ENCODE measurements at places on chromosomes 7 and 10.
A peak's percentile ranks its signal among the peaks of the same experiment; 100 is the strongest.

DNA sequence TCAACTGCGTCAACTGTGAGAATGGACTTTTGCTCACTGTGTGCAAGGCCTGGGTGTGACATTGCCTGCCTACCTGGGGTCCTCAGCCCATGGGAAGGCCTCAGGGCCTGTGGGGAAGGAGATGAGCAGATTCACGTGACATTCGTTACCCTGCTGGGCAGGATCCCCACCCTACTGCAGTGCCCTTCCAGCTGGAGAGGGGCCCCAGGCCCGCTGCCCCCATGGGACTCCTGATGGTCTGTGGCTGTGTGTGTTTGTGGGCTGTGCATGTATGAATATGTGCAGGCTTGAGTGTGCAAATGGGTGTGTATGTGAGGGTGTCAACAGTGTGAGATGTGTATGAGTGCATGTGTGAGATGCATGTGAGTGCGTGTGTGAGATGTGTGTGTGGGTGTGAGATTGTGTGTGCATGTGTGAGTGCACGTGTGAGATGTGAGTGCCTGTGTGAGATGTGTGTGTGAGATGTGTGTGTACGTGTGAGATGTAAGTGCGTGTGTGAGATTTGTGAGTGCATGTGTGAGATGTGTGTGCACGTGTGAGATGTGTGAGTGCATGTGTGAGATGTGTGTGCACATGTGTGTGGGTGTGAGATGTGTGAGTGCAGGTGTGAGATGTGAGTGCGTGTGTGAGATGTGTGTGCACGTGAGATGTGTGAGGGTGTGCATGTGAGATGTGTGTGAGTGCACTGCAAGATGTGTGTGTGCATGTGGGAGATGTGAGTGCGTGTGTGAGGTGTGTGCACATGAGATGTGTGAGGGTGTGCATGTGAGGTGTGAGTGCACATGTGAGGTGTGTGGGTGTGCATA, 29.7 kb downstream of the PPIF start:
- no peak for DNase-seq

DNA sequence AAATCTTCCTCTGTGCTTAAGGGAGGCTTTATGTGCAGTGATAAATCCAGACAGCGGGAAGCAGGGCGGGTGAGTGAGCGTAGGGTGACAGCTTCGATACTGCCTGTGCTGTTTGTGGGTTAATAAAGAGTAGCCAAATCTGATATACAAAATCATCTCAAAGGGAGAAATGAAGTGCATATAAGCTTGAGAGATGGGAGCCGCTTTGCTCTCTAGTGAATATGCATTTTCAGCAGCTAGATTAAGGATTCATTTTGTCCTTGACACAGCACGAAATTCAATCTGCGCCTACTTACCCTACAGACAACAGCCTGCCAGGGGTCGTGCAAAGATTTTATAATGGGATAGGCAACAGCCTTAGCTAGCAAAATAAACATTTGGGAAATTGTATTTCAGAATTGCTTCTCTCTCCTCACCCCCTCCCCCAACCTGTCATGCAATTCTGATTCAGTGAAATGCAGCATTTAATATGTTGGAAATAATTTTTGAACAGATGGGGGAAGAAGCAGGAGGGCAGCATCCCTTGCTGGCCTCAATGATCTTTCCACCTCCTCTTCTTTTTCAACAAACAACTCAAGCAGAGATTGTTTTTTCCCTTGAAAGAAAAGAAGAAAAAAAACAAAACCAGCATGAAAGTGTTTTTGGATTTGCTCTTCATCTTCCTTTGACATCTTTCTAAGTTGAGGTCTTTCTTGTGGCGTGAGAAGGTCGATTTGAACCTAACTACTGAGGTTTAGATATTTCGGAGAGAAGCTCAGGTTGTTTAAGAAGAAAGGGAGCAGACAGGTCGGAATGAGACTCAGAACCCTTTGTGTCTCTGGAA, 117.9 kb downstream of the AOAH start:
- no peak for DNase-seq

DNA sequence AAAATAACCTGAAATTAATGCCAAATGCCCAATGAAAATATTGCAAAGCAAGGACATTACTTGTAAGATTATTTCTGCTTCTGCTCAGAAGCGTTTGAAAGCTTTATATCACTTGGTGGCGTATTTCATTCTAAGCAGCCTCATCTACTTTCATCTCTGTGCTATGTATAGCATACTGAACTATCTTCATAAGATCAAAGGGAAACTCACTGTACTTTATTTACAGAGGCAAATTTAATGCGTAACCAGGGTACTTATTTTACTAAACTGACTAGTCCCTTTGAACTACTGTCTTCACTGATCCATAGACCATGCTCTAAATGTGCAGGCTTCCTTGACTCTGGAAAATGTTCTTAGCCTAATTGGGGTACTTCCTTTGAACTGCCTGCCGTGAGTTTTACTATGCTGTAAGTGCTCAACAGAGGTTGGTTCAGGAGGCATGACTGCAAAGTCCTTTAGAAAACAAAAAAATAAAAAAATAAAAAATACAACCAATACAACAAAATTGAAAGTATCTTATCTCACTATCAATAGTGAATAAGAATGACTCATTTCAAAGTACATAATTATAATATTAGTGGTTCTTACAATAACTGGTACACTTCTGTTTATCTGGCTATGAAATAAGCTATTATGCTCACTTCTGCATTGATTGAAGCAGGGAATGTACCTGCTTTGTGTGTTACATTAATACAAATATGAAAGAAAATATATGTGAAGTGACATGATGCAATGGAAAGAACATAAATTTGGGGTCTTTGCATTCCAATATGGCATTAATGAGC, 41.0 kb upstream of the TSPAN12 start:
- DNase-seq = no peak

DNA sequence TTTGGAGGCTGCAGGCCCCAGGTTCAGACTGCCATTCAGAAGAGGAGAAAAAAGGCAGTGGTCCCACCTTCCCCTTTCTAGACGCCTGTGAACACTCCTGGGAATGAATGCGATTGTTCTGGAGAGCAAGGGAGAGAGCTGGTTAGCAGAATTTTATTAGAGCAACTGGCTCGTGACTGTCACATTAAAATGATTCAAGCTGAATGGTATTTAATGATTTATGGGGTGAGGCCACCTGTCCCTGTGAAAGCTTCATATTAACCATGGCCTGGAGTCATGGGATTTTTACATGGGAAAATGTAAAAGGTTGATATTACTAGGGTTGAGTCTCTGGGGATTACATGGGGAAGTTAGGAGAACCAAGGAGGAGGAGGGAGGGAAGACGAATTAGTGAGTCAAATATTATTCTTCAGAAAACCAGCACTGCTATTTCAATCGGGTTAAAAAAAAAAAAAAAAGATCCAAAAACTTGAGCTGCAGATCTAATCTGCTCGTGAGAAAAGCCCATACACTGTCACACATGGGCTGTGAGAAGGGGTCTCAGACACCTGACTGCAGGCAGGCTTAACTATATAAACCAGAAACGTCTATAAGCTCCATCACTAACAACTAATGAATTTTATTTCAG, 8.3 kb downstream of the CXCL12 start:
- DNase-seq = no peak

- DNase-seq = peak; percentile 89
These were observed 2.7 kb upstream of the MUC17 start for GRCh38 chr7:101017064-101017777.

- DNase-seq = no peak
These were observed 35.9 kb upstream of the ASAH2 start for GRCh38 chr10:50286996-50287803.

GRCh38 chr10:129675027-129675769, 208.2 kb downstream of the MGMT start:
- DNase-seq = no peak

DNA sequence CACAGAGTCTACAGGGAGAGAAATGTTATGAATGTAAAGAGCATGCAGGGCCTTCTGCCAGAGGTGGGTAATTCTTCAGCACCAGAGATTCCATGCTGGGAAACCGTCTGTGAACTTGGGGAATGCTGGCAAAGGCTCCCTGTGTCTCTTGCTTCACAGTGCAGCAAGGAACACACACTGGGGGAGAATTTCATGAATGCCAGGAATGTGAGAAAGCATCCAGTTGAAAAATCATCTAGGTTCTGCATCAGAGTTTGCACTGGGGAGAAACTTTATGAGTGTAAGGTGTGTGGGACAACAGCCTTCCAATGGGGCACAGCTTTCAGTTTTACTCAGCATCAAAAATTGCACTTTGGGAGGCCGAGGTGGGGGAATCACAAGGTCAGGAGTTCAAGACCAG, 224.3 kb upstream of the IGFBP3 start:
- peak; percentile 99 for DNase-seq

DNA sequence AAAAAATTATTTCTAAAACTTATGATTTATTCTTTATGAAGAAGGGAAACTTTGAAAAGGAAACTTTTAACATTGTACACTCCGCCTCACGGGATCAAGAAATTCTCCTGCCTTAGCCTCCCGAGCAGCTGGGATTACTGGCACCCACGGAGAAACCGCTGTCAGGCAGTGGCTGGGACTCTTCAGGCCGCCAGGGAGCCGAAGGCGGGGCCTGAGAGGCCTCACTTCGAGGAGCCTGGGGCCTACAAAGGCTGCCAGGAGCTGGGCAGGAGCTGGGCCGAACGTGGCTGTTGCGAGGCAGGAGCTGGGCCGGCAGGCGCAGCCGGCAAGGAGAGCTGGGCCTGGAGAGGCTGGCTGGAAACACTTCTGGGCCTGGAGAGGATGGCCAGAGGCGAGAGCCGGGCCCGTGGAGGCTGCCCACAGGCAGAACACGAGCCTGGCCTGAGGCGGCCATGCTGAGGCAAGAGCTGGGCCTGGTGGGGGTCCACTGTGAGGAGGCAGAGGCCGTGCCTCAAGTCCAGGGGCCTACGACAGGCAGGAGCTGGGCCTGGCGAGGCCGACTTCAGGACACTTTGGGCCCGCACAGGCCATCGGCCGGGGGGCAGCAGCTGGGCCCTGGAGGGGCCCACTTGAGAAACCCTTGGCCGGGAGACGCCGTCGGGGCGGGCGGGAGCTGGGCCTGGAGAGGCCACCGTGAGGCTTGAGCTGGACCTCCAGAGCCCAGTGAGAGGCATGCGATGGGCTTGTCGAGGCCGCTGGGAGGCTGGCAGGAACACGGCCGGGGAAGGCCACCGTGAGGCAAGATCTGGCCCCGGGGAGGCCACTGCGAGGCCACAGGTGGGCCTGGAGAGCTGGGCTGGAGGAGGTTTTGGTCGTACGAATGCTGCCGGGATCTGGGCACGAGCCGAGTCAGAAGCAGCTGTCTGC, 23.7 kb downstream of the MDH2 start:
- no peak for DNase-seq

GRCh38 chr7:129741743-129742213, 130.3 kb downstream of the NRF1 start:
- DNase-seq = no peak

- no peak for DNase-seq
These were observed 92.3 kb downstream of the FAM171A1 start for GRCh38 chr10:15278786-15279185.

GRCh38 chr10:92517034-92517655, 56.7 kb downstream of the IDE start:
- DNase-seq = peak; percentile 83

GRCh38 chr7:138608275-138608674, 92.9 kb downstream of the SVOPL start:
- peak; percentile 39 for DNase-seq

GRCh38 chr10:87915989-87916388, 52.6 kb downstream of the PTEN start:
- peak; percentile 45 for DNase-seq

DNA sequence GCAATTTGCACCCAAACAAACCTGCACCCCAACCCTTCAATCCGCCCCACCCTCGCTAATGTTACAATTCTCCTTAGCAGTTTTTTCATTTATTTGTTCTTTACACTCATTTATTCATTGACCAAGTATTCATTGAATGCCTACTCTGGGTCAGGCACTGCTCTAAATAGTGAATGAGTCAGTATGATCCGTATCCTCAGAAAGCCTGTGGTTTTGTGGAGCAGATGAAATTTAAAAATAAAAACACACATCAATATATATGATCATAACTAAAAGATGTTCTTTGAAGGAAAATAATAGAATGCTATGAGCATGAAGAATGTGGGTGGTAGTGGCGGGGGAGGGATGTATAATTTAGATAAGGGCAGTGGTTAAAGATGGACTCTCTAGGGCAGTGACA, 13.3 kb downstream of the IFIT5 start:
- DNase-seq = peak; percentile 90

GRCh38 chr10:88091490-88092061, 228.2 kb downstream of the PTEN start:
- DNase-seq = no peak

DNA sequence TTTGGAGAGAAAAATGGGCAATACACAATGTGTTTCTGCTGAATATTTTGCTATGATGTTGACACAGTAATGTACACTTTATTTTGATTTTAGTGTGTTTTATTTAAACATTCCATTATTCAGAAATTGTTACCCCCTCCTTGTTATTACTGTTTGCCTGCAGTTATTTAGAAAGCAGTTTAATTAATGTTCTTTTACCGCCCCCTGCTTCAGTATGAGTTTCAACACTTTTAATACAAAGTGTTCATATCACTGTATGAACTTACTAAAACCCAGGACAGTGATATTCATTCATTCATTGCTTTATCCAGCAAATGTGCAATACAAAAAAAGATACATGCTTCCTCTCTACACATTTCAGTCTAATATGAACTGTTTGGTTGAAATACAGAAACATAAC, 159.3 kb downstream of the AUTS2 start:
- DNase-seq = no peak

DNA sequence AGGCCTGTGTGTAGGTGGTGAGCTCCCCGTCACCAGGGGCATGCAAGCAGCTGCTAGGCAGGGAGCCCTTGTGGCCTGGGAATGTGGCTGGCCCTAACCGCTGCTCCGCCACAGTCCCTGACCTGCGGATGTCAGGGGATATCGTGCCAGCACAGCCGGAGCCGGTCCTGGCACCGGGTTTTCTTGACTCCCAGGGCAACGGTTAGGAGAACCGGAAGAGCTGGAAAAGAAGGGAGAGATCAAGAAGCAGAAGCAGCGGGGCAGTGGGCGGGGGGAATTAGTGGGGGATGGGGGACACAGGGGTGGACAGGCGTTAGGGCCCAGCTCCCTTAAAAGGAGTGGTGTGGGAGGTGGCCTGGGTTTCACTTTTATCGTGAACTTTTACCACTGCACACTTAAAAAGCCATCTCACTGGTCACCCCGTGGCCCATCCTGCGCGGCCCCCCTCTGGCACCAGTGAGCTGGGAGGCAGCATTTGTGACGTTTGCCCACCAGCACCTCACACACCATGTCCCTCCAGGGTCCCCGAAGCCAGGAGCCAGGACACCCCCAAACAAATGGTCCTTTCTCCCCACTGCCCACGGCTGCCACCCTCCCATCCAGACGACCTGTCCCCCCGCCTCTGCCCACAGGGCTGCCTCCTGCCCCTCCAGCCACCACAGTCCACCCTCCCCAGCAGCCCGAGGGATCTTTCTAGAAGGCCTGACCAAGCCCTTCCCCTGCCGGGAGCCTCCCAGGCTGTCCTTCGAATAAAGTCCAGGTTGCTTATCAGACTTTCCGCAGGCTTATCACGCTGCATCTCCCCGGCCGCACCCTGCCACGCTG, 1.8 kb upstream of the MICALL2 start:
- DNase-seq = no peak

- DNase-seq = peak; percentile 85
These were observed 4.6 kb downstream of the LFNG start for GRCh38 chr7:2523941-2524807.

Measured in ELR (cell line).